ENCODE measurements at places on chromosomes 4 and X.

DNA sequence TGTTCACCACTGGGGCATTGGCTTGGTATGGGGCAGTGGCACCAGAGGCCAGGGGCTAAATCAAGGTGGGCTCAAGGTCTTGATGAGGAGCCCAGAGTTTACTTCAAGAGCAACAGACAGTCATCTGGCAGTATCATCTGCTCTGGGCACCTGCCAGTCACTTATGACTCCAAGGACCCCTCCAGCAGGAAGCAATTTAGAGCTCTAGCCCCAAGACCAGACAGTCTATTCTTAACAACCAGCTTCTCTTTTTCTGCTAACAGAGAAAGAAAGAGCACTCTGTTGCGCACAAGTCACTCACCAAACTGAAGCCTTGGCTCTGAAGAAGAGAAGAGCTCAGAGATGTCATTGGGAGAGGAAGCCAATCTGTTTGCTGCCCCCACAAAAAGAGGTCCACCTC, 309.2 kb downstream of the HS3ST1 start:
- DNase-seq, result no peak

DNA sequence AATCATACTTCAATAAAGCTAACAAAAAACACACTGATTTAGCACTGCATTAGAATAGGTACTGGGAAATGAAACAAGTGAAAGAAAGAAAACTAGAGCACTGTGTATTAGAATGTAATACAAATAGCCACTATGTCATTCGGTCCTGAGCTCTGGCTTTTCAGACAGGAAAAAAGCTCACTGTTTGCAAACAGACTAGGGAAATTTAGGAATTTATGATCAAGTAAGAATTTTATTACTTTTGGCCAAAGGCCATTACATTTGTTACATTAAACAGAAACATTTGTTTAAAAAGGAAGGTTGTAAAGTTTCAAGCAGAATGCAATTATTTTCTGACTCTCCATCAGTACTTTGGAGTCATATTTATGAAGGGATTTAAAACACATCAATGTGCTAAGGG, 68.7 kb downstream of the KLHL8 start:
- no peak for DNase-seq

- no peak for DNase-seq
Measured at GRCh38 chr4:168540086-168540485, 43.2 kb downstream of the PALLD start.

DNA sequence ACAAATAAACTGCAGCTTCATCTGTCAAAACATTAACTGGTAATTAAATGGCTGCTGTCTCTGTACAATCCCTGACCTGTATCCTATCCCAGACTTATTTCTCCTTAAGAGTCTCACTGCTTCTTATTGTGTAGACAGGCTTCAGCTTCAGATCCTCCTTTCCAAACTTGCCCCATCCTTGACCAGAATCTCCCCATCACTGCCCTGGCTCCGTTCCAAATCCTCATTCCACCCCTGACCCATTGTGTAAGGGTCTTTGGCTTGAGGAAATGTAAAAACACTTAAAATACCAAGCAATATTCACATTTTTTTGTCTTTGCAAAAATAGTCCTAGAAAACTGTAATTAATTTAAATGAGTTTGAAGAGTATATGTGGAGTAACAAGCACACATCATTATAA, 152.6 kb upstream of the VEGFC start:
- no peak for DNase-seq

DNA sequence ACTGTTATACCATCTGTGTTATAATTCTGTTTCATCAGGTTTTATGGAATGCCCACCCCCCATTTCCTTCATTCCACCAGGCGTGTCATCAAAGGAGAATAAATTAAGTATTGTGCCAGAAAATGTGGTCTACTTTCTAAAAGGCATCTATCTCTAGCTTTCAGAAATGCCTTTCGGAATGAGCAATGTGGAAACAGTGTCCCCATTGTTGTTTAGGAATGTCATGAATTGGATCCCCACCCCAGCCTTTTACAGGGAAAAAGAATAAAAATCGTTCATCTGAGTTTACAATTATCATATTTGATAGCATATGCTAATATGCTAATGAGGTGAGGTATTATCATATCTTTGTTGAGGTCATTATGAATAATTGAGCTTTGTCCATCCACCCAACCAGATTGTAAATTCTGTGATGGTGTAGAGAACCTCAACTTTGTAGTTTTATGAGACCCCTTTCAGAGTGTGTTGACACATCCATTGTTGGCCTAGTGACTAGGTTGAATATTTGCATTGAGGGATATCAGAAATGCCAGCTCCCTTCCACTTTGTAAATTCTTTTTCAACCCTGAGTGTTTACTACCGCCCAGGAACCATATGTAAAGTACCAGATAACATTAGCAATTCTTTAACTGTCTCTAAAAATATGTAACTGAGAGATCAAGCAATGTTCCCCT, 56.2 kb upstream of the CCDC160 start:
- DNase-seq, result no peak

GRCh38 chr4:41652971-41653370, 95.6 kb downstream of the PHOX2B start:
- no peak for DNase-seq

GRCh38 chrX:53056292-53056691, 7.7 kb downstream of the GPR173 start:
- DNase-seq, result no peak
